ENCODE measurements at places on chromosomes 11 and 22. TPM values are rescaled to one million over a fixed set of nuclear protein-coding genes. Genes with fewer than 3 reads are reported as not detected.

DNA sequence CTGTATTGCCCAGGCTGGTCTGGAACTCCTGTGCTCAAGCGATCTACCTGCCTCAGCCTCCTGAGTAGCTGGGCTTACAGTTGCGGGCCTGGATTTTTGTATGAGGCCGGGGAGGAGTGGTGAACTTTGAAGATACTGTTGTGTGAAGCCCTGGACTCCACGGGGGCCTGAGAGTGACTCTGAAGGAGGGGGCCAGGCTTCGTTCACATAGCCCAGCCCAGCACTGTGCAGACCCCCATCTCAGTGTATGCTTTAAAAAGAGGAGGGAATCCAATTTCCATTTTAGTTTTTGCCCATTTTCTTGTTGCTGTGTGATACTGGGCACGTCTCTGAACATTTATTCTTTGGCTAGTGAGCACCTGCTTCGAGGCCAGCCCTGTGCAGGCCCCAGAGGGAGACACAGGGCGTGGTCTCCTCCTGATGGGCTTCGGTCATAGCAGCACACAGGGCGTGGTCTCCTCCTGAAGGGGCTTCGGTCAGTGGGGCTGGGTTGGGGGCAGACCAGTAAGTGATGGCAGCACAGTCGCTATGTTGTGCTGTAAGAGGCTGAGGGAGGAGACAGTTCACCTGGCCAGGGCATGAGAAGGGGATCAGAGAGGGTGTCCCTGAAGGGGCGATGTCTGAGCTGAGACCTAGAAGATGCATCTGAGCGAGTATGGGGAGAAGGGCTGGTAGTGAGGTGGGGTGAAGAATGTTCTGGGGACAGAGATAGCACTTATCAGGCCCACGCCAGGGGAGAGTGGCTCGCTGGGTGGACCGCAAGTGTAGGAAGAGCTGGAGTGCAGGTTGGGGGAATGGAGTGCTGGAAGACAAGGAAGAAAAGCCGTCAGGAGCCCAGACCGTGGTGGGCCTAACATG, 14.0 kb downstream of the SAMM50 start:
- DNase-seq, result no peak

GRCh38 chr11:131859538-131860210, 489.3 kb downstream of the NTM start:
- no peak for DNase-seq

DNA sequence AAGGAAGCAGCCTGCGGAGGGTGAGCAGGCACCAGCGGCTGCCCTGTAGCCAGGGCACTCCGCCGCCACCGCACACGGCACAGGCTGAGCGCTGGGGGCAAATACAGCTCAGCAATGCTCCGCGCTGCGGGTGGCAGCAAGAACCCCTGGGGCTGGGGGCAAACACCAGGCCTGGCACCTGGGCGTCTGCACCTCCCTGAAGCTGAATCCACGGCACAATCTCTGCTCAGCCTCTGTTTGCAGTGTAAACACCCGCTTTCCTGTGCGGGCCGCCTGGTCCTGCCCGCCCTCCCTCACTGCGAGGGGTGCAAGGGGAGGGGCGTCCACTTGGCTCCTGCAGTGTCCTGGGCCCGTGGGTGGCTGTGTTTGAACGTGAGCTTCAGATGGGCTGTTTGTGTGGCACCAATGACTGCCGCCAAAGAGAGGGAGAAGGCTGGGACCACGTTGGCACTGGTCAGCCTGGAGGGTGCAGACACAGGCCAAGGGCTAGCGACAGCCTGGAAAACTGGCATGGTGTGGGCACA, 14.8 kb upstream of the MPPED1 start:
- no peak for DNase-seq

DNA sequence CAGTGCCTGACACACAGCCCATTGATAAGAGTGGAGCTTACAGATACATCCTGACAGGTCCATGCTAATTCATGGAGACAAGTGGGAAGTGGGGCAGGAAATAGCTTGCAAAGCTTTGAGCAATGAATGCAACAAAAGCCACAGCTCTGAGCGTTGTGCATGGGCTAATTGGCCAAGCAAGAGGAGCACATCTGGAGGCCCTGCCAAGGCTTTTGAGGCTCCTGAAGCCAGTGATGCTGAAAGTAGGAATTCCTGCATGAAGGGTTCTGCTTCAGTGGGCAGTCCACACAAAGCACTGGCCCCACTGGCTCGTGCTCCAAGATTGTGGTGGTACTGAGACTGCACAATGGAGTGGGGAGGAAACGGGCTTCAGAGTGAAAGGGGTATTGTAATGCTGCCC, 103.8 kb upstream of the CSNK2A3 start:
- no peak for DNase-seq

- no peak for DNase-seq
These were observed 19.7 kb upstream of the DNAJB13 start for GRCh38 chr11:73931039-73931645.

GRCh38 chr22:27406389-27406861, 395.1 kb downstream of the MN1 start:
- DNase-seq, result no peak

- no peak for DNase-seq
These were observed 104.8 kb downstream of the ARHGAP42 start for GRCh38 chr11:100791860-100792259.

- no peak for DNase-seq
These were observed 1383.3 kb downstream of the TBC1D22A start for GRCh38 chr22:48145738-48146137.

DNA sequence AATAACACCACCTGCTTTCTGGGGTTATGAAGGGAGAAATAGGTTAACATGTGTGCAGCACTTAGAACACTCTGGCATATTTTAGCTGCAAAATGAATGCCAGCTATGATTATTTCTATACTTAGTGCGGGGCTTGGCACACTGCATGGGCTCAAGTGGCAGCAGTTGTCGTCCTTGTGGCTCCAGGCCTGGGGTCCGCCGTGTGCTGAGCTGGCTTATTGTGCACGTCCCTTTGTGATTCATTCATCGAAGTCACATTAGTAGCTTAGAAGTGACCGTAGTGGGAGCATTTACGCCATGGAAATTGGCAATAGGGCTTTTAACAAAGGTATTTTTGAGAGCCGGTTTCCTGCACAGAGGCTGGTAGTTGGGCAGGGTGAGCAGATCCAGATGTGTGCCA, 4.2 kb downstream of the RASD2 start:
- DNase-seq, result no peak

- no peak for DNase-seq
These were observed 1.2 kb upstream of the FCHSD2 start for GRCh38 chr11:73143126-73143838.

- no peak for DNase-seq
These were observed 378.4 kb upstream of the PITPNB start for GRCh38 chr22:28297504-28297903.

DNA sequence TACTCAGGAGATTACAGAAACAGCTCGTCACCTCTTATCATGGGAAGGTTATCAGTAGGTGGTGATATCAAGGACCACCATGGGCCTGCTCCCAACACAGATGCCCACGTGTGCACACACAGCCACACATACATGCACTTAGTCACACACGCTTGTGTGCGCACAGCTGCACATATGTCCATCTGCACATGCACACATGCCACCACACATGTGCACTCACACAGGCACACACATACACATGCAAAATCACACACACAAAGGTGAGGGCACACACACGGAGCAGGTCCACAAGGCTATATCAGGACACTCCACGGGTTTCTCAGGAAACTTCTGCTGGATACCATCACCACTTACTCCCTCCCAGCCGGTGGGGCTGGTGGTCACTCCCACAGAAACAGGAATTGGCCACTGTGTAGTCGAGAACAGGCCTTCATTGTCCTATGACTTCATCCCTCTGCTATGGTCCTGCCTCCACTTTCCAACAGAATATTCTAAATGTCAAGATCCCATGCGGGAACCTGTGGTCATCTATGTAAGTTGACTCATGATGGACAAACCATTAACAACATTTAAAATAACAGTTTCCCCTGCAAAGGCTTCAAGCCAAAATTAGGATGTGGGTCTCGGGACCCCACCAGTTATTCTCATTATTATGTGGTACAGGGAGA, 2.2 kb downstream of the C11orf24 start:
- no peak for DNase-seq

DNA sequence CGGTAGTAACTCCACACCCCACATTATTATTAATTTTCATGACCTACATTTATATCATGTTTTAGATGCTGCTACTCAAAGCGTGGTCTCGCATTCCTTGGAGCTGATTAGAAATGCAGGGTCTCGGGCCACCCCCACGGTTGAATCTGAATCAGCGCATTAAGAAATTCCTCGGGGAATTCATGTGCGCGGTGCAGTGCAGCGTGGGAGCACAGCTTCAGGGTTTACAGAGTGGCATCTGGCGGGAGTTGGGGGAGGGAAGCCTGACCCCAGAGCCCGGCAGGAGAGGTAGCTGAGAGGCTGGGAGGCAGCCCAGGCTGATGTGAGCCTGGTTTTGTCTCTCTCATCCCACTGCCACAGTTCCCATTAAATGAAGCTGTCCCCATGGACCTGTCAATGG, 48.1 kb upstream of the DAGLA start:
- DNase-seq, result no peak

- DNase-seq, result no peak
These were observed 1227.0 kb downstream of the BRD1 start for GRCh38 chr22:48600681-48601080.

DNA sequence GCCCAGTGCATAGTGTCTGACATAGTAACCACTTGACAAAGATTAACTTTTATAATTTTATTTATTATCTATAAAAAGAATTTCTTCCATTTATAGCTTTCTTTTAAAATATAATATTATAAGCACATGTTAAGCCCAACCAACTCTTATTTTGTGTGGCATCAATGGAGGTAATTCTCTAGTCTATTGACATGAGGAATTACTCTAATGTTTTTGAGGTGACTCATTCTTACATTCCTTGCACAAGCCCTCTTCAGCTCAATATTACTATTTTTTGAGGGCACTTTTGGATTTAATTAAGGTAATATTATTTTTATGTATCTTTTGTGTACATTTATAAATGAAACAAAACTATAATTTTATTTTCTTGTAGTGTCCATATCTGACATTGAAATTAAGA, 59.6 kb downstream of the AASDHPPT start:
- DNase-seq, result no peak

DNA sequence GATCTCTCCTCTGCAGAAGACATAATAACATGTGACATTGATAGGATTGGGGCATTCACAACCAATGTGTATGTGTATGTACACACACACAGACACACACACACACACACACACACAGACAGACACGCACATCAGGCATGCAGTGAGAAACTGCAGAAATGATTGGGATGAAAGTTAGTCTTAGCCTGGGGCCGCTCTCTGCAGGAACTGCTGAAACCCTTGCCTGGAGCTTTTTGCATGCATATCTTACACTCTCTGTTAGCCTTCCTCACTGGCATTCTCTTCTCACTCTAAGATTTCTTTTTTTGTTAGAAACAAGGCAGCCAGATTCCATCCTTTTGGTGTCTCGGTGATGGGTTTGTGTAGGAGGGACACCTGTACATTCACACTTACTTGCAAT, 337.9 kb downstream of the NELL1 start:
- DNase-seq, result no peak

DNA sequence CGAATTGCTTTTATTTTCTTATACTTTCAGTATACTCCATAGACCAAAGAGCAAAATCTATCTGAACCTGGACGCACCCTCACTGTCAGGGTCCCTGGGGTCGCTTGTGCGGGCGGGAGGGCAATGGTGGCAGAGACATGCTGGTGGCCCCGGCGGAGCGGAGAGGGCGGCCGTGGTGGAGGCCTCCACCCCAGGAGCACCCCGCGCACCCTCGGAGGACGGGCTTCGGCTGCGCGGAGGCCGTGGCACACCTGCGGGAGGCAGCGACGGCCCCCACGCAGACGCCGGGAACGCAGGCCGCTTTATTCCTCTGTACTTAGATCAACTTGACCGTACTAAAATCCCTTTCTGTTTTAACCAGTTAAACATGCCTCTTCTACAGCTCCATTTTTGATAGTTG, 1077.4 kb downstream of the BRD1 start:
- DNase-seq, result no peak

- no peak for DNase-seq
These were observed 855.4 kb upstream of the CHORDC1 start for GRCh38 chr11:91078221-91078620.

GRCh38 chr11:132337819-132338416, 967.5 kb downstream of the NTM start:
- no peak for DNase-seq

DNA sequence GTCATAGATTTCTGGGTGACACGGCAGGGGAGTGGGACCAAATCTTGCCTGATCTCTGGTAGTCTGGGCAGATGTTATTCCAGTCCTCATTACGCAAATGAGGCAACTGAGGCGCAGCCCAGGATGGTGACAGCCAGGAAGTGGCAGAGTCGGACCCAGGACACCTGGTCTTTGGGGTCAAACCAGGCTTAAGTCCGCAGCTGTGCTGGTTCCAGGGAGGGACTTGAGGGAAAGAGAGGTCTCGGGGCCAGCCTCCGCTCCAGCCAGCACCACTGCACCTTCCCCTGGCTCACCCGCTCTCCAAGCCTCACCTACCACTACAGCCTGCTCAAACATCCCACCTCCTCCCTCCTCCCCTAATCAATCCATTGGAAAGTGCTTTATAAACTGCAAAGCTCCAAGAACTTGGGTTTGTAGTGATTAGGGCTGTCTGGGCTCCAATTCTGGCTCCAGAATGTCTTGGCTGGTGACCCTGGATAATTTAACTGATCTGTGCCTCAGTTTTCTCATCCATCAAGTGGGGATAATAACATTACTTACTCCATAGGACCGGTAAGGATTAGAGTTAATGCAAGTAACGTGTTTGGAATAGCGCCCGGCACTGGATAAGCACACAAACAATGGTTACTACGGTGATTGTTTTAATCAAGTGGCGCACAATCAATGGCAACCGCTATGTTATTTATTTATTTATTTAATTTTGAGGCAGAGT, 526 bp upstream of the PNPLA5 start:
- DNase-seq, result no peak

Gene OR6A2
- 0.05 TPM for polyA plus RNA-seq

Gene SCN2B
- polyA plus RNA-seq, result 0.56 TPM

Gene RAB30
- polyA plus RNA-seq, result 6.7 TPM

Gene PATE2
- polyA plus RNA-seq, result not detected

Gene CBLIF
- not detected for polyA plus RNA-seq

Gene TUB
- 0.40 TPM for polyA plus RNA-seq

Gene CD3D
- polyA plus RNA-seq, result not detected

Gene FOLR2
- polyA plus RNA-seq, result not detected

Gene PIWIL4
- 0.37 TPM for polyA plus RNA-seq

Gene ZNF70
- polyA plus RNA-seq, result 0.82 TPM

Gene FUT4
- 0.33 TPM for polyA plus RNA-seq

Gene OR8G1
- not detected for polyA plus RNA-seq

Gene CCDC73
- not detected for polyA plus RNA-seq

Gene HSPB2
- 0.08 TPM for polyA plus RNA-seq

Gene FAT3
- polyA plus RNA-seq, result 0.23 TPM

Gene P4HA3
- polyA plus RNA-seq, result 0.41 TPM

Data from keratinocyte (primary cell).